ENCODE measurements at places on chromosomes 3 and 15.
A peak's percentile ranks its signal among the peaks of the same experiment; 100 is the strongest.

GRCh38 chr3:177250151-177250550 lies 52.9 kb upstream of the TBL1XR1 start:
- no peak for DNase-seq

DNA sequence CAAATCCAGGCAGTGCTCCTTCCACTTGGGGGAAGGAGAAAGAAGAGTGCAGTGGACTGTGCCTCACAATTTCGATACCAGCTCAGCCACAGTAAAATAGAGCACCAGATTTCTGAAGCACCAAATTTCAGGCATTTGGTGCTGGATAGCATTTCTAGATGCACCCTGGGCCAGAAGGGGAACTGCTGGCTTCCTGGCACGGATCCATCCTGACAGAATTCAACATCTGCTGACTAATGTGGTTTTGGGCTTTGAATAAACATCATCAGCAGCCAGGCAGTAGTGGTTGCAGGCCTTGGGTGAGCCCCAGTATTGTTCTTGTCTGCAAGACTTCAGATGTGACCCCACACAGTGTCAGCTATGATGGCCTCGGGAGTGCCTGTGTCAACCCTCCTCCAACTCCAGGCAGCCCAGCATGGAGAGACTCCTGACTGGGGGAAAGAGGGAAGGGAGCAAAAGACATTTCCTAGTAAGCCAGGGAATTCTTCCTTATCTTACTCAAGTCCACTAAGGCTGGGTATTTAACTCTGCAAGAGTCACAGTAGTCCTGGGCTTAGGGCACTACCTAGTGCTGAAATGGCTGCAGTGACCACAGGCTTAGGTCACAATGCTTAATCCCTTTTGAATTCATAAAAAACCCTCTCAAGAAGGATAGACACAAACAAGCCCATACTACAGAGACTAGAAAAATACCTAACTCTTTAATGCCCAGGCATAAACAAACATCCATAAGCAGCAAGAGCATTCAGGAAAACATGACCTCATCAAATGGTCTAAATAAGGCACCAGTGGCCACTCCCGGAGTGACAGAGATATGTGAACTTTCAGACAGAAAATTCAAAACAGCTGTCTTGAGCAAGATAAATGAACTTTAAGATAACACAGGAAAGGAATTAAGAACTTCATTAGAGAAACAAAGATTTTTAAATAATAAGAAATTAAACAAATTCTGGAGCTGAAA lies 74.7 kb downstream of the SPATA16 start:
- DNase-seq: no peak

DNA sequence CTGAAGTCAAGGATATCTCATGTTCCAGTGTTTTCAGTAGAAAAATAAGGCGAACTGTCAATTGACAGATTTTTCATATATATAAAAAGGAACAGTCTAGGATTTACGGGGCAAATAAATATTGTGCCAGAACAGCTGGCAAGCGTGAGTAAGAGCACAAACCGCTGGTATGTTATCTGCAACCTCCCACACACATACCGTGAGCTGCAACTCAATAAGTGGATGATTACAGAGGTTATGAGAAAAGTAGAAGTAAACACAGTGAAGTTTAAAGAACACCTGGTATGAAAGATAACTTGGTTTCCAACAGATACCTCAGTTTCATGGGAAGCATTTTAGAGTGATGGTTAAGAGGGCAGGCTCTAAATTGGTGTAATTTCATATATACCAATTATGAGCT lies 733.4 kb downstream of the TUSC7 start:
- no peak for DNase-seq

- DNase-seq: no peak
Measured at GRCh38 chr15:71476823-71477222, 333.5 kb upstream of the NR2E3 start.

- no peak for DNase-seq
Measured at GRCh38 chr3:170107941-170108340, 70.1 kb downstream of the GPR160 start.

DNA sequence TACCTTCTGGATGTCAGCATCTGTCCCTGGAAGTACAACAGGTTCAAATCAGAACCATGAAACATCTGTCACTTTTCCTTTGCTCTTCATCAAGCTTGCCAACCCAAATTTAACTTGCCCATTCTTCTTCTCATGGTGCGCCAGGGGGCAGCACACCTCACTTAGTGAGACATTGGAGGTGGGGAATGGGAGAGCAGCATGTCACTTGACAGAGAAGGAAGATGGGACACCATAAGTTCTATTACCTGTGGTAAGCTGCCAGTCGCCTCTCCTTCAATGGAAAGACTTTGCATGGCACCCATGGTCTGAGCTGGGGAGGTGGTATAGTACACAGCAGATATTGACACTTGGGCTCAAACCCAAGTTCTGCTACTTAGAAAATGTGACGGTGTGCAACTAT lies 2.9 kb downstream of the SCN5A start:
- DNase-seq: peak; percentile 51

DNA sequence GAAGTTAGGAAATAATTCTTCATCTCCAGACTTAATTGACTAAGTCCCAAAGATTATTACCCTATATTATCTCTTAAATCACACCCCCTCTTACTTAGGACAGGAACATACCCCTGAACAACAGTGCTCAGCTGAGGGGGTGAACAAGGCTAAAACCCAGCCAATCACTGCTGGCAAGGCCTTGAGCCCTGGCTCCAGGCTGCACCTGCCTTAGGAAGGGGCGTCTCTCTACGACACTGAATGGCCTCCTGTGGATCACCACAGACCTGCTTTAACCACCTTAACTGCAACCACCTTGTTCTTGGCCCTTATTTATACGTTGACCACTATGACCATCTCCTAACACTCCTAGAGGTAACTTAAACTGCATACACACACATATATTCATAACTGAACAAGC lies 267.4 kb upstream of the THBS1 start:
- no peak for DNase-seq

GRCh38 chr15:33852094-33852493 lies 116.2 kb upstream of the CHRM5 start:
- no peak for DNase-seq

GRCh38 chr3:123853686-123854372 lies 30.3 kb downstream of the MYLK start:
- DNase-seq: no peak

DNA sequence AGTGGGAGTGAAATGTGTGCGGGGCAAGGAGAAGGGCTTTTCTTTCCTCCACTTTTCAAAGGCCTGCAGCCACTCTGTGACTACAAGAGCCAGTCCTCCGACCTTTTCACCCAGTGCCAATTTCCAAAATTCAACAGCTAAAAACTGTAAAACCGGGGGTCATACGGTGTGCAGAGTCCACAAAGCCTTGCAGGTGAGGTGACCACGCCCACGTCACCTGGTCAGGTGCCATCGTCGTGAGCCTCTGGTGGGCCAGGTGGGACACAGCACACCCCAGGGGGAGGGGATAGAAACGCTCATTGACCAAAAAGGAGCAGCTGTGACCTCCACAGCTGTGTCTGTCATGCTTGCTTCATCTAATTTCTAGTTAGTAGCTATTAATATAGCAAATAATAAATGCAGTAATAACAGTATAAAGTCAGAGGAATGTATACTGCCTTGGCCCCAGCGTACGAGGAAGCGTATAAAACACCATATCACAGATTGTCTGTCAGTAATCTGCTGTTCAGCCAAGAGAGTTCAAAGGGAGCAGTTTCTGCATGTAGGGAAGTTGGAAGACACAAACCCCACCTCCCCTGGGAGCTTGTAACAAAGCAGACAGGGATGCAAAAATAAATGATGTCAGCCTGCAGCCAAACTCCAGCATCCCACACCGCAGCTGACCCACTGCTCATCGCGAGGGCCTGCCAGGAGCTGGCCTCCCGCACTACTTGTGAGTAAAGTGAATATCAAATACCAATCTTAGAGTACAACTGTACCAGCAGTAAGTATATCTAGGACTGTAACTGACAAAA lies 86.7 kb downstream of the VGLL4 start:
- DNase-seq: no peak

DNA sequence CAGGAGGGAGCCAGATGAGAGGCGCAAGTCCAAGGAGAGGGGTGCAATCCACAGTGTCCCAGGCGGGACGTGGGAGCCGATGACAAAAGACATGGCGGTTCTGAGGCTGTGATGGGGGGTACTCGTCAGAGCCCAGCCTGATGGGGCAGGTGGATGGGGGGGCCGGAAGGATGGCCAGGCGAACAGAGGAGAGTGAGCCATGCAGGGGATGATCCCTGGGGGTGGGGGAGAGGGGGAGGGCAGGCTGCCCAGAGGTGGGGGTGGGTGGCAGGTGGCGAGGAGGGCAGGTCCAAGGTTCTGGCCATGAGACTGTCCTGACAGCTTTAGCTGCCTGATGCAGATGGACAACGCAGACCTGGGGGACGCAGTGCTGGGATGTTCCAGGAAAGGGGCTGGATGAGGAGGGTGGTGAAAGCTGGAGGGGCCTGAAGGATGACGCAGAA lies 8.9 kb upstream of the CSPG4 start:
- DNase-seq: no peak

DNA sequence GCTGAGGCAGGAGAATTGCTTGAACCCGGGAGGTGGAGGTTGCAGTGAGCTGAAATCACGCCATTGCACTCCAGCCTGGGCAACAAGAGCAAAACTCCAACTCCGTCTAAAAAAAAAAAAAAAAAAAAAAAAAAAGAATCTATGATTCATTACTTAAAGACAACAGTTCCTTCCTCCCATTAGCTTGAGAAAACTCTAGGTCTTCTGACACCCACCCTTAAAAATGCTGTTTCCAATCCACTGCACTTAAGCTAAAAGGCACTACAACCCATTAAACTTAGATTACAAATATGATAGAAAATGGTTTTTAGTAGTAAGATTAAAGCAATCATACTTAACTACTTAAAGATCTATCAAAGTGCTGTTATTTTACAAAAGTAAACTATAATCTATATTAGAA lies 40.0 kb upstream of the BHLHE40 start:
- DNase-seq: no peak

- no peak for DNase-seq
Measured at GRCh38 chr15:26806151-26806550, 33.3 kb upstream of the GABRB3 start.

DNA sequence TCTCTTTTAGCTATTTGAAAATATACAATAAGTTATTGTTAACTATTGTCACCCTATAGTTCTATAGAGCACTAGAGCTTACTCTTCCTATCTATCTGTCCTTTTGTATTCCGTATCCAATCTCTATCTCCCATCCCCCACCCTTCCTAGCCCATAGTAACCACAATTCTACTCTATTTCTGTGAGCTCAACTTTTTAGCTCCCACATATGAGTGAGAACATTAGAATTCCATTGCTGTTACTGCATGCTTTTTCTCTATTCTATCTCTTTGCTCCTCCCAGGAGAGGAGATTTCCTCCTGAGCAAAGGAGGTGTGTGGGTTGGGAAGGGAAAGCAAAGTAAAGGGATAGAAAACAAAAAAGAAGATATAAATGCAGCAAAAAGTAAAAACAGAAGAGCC lies 105.6 kb upstream of the SLC4A7 start:
- no peak for DNase-seq

- DNase-seq: no peak
Measured at GRCh38 chr3:10234526-10235230, 13.6 kb upstream of the TATDN2 start.

DNA sequence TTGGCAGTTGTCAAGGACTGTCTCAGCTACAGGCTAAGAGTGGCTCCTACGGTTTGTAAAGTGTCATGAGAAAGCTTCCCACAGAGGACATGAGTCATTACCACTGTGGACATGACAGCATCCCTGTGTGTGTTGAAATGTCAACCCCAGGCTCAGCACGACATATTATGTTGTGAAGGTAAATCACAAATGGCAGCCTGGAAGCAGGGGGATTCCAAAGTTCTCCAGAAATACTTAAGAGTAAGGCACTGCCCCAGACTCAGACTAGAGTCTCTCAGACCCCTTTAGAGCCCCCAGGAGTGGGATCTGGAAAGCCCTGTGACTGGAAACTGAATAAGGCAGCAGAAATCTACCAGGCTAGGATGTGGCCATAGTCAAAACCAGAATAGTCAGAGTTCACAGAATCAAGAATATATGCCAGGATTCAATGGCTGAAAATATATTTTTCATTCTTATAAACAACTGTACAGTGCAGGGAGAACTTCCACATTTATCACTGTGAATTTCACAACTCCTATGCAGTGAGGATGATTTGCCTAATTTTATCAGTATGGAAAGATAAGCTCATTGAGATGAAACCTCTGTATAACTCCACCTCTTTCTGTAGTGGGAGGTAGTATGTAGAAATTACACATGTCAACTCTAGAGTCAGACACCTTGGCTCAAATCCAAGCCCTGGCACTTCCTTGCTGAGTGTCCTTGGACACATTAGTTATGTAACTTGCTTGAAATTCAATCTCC lies 237.1 kb upstream of the CFAP20DC start:
- peak; percentile 60 for DNase-seq

DNA sequence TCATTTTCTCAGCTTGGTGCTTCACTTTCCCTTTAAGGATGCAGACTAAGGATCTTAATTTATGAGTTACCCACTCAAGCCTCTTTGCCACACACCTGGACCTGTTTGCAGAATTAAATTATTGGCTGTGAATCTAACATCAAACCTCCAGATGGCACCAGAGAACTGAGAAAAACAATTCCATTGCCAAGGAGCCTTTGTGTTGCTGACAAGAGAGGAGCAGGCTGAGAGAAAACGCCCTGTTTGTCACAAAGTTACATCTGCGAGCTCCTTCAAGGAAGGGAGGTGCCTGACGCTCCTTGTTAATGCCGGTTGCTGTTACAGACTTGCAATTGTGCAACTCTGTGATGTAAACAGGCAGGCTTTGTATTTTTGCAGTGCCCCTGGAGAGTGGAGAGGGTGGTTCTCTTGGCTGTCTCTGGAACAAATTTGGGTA lies 36.3 kb upstream of the TMC3 start:
- DNase-seq: no peak

DNA sequence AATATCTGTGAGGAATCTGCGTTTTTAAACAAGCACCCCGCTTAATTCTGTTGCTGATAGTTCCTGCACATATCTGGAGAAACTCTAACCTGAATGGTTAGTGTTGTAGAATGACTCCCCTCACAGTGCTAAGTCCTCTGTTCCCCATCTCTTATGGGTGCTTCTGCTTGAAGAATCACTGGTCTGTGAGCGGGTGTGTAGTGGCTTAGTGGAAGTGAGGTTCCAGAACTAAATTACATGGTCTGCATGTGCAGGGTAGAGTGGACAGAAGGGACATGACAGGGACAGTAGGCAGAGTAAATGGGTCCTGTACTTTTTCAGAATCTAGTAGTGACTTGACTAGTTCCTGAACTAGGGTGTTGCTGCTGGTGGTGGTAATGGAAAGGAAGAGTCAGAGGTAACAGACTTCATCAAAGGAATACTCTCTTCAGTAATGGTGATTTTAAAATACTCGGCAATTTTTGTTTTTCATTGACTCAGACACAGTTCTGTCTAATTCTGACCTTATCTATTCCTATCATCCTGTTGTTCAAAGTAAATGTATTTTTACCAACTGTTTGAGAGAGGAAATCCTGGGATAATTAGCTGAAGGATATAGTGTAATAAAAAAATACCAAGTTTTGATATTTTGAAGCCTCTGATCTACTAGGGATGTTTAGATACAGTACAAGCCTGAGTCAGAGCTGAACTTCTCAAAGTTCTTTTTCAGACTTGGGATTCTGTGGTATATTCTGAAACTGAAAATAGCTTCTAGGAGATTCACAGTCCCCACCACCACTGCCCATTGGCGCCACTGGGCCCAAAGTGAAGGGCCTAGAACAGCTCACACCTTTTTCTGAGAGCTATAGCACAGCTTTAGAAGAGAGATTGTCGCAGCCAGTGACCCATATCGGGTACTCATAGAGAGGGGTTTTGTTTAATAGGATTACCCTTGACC lies 55.5 kb downstream of the FNDC3B start:
- DNase-seq: no peak

Data from activated CD8-positive, alpha-beta memory T cell treated with anti-CD3 and anti-CD28 coated beads, Interleukin-2, amount 50 U/mL, for 48 hours (primary cell).